Spinal cord (tissue), 10 donors: ENCODE measurements at places on chromosomes 1 and 21. TPM values are rescaled to one million over a fixed set of nuclear protein-coding genes. Genes with fewer than 3 reads are reported as not detected.

Gene SLAMF1
- not detected for polyA plus RNA-seq

Gene MRPL37
- polyA plus RNA-seq: 65.1 TPM

Gene TMPRSS2
- 0.41 TPM for polyA plus RNA-seq

Gene TEDDM1
- 0.12 TPM for polyA plus RNA-seq
